Activated B cell treated with CpG ODN at 0.5 μM for 24 hours (primary cell): ENCODE measurements at places on chromosomes 3 and 15. TPM values are rescaled to one million over a fixed set of nuclear protein-coding genes. Genes with fewer than 3 reads are reported as not detected.

GRCh38 chr15:97977734-97978133 is 17.2 kb downstream of the ARRDC4 start:
- no peak overlapping the region for H3K4me3 ChIP-seq
- peaks cover 5% of the 10 kb centered on the region for H3K36me3 ChIP-seq
- H3K4me1 ChIP-seq = no peaks in the 10 kb centered on the region

- H3K4me3 ChIP-seq = no peak overlapping the region
- H3K27me3 ChIP-seq = no peaks in the 10 kb centered on the region
- no peak overlapping the region for H3K27ac ChIP-seq
Measured at GRCh38 chr3:43366885-43367284, 80.5 kb downstream of the SNRK start.

GRCh38 chr3:105367063-105367405 is 325 bp downstream of the ALCAM start:
- H3K4me3 ChIP-seq = peak overlapping the region; percentile 97
- peak overlapping the region; percentile 93 for H3K27ac ChIP-seq
- DNase-seq = no peak
- peaks cover 33% of the 10 kb centered on the region for H3K4me1 ChIP-seq

GRCh38 chr3:52291508-52292181 is 4.0 kb downstream of the GLYCTK start:
- H3K4me3 ChIP-seq = peak overlapping the region; percentile 56
- peak overlapping the region; percentile 43 for H3K27ac ChIP-seq
- DNase-seq = peak; percentile 57
- no peaks in the 10 kb centered on the region for H3K27me3 ChIP-seq
- H3K36me3 ChIP-seq = peaks cover 46% of the 10 kb centered on the region
- peaks cover 30% of the 10 kb centered on the region for H3K4me1 ChIP-seq

DNA sequence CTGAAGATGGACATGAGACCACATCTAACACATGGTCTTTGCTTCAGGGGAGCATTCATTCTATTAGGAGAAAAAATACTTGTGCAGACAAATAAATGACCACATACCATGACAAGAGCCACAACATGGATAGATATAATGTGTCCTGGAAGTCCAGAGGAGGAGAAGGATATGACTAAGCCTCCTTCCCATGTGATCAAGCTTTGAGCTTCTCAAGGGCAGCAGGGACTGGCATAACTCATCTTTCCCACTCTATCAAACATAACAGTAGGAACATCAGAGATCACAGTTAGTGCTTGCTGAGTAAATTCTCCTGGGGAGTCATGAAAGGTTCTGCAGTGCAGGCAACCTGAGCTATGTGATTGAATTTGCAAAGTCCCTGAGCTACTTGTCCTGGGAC is 86.0 kb upstream of the LPP start:
- peaks cover 4% of the 10 kb centered on the region for H3K27me3 ChIP-seq
- no peaks in the 10 kb centered on the region for H3K36me3 ChIP-seq
- H3K4me1 ChIP-seq = no peaks in the 10 kb centered on the region
- no peak overlapping the region for H3K27ac ChIP-seq

- no peak overlapping the region for H3K27ac ChIP-seq
- no peak overlapping the region for H3K4me3 ChIP-seq
- no peak for DNase-seq
- H3K36me3 ChIP-seq = no peaks in the 10 kb centered on the region
Measured at GRCh38 chr15:72163719-72164118, 33.9 kb downstream of the GRAMD2A start.

DNA sequence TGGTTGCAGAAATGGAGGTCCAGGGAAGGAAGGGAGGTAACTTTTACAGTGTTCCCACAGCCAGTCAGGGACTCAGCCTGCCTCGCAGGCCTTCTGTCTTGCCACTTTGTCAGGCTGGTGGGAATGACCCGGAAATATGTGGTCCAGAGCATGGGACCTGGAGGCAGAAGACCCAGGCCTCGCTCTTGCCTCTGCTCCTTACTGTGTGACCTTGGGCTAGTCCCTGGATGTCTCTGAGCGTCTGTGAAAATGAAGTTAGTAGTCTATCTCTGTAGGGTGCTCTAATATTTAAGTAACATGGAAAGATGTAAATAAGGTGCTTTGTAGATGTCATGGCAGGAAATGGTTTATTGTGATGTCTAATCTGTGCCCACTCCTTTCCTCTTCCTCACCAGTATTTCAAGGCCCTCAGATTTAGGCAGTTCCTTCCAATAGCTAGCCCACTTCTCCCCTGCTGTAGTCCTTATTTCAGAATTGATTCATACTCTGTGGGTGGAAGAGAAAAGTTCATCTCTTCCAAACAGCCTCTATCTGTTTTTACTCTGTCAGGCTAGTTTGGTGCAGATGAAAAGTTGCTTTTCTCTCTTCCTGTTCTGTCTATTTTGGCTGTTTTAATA is 9.1 kb downstream of the CORO2B start:
- DNase-seq = no peak
- peak overlapping the region; percentile 57 for H3K27ac ChIP-seq
- peaks cover 27% of the 10 kb centered on the region for H3K4me1 ChIP-seq
- H3K4me3 ChIP-seq = no peak overlapping the region

DNA sequence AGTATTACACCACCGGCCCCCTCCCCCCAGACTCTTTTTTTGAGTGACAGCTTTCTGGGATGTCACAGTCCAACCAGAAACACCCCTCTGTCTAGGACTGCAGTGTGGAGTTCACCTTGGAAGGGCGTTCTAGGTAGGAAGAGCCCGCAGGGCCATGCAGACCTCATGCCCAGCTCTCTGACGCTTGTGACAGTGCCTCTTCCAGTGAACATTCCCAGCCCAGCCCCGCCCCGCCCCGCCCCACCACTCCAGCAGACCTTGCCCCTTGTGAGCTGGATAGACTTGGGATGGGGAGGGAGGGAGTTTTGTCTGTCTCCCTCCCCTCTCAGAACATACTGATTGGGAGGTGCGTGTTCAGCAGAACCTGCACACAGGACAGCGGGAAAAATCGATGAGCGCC is 63.6 kb downstream of the AAGAB start:
- peaks cover 96% of the 10 kb centered on the region for H3K36me3 ChIP-seq
- no peak overlapping the region for H3K27ac ChIP-seq
- no peak overlapping the region for H3K4me3 ChIP-seq

DNA sequence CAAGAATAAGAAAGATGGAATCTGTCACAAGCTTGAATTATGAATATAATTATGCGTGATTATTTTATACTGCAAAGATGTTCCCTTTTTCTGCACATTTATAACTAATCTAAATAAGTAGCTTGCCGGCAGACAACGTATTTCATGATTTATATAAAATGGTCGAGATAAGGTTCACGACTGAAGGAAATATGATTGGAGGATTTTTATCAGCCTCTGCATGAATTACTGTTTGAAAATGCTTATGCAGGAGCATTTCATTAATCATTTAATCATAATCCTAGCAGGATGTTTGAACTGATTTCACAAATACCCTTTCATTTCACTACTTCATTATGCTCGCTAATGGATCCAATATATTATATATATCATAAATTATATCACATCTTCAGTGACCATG is 580.0 kb downstream of the FOXP1 start:
- DNase-seq = no peak
- H3K27ac ChIP-seq = no peak overlapping the region
- H3K27me3 ChIP-seq = no peaks in the 10 kb centered on the region
- no peak overlapping the region for H3K4me3 ChIP-seq
- peaks cover 80% of the 10 kb centered on the region for H3K36me3 ChIP-seq

GRCh38 chr3:113125951-113126350 is 85.4 kb upstream of the BOC start:
- H3K4me1 ChIP-seq = no peaks in the 10 kb centered on the region
- no peak for DNase-seq

GRCh38 chr15:79053894-79054293 is 36.7 kb downstream of the RASGRF1 start:
- no peaks in the 10 kb centered on the region for H3K36me3 ChIP-seq
- no peak overlapping the region for H3K4me3 ChIP-seq
- no peaks in the 10 kb centered on the region for H3K4me1 ChIP-seq
- no peak overlapping the region for H3K27ac ChIP-seq
- H3K27me3 ChIP-seq = peaks cover 11% of the 10 kb centered on the region
- no peak for DNase-seq

DNA sequence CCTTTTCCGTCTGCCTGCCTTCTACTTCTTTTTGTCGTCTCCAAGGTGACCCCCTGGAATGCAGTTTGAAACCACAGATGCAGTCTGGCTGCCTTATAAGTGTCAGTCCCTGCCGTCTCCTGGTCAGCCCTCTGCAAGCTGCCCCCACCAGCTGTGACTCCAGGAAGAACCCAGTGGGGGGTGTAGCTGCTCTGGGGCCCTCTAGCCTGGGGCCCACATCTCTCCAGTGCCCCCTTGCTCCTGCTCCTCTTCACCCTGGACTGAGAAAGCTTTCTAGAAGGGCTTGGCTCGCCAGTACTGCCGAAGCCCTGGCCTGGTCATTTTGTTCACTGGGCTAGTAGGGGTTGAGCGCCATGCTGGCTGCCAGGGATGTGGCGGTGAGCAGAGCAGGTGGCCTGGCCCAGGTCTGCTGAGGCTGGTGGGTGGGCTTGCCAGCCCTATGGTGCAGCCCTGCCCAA is 21.3 kb downstream of the SYNM start:
- H3K36me3 ChIP-seq = no peaks in the 10 kb centered on the region
- no peak for DNase-seq
- peaks cover 3% of the 10 kb centered on the region for H3K4me1 ChIP-seq
- no peak overlapping the region for H3K4me3 ChIP-seq
- H3K27ac ChIP-seq = no peak overlapping the region

DNA sequence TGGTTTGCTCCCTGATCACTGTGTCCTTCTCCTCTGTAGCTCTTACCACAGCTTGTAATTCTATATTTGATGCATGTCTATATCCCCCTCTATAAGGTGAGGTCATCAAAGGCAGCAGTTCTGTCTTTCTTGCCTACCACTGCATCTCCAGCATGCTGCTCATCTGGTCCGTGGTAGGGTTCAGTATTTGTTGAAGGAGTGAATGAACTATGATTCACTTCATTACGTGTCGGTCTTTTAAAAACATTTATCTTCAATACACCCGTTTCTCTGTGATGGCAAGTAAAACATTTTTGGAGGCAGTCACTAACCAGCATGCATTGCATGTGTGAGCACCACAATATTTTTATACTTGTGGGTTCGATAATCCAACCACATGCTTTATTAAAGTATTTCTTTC is 27.6 kb downstream of the CHST14 start:
- H3K36me3 ChIP-seq = no peaks in the 10 kb centered on the region
- no peak overlapping the region for H3K4me3 ChIP-seq
- peaks cover 34% of the 10 kb centered on the region for H3K27me3 ChIP-seq
- no peaks in the 10 kb centered on the region for H3K4me1 ChIP-seq
- no peak for DNase-seq
- H3K27ac ChIP-seq = no peak overlapping the region

DNA sequence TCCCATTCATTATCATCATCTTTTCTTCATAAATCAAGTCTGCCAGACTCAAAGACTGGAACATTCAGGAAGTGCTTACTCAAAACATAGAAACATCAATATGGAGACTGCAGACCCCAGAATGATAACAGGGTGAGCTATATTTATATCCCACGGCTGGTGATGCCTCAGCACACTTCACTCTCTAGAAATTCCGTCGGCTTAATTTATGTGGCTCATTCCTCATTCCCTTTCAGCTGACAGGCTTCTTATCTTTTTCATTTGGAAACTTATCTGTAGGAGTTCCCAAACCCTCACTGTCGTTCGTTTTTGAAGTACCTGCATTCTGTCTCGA is 45.5 kb downstream of the RFTN1 start:
- H3K27me3 ChIP-seq = no peaks in the 10 kb centered on the region
- H3K27ac ChIP-seq = peak overlapping the region; percentile 55
- peaks cover 66% of the 10 kb centered on the region for H3K4me1 ChIP-seq
- H3K36me3 ChIP-seq = peaks cover 82% of the 10 kb centered on the region
- peak overlapping the region; percentile 52 for H3K4me3 ChIP-seq

DNA sequence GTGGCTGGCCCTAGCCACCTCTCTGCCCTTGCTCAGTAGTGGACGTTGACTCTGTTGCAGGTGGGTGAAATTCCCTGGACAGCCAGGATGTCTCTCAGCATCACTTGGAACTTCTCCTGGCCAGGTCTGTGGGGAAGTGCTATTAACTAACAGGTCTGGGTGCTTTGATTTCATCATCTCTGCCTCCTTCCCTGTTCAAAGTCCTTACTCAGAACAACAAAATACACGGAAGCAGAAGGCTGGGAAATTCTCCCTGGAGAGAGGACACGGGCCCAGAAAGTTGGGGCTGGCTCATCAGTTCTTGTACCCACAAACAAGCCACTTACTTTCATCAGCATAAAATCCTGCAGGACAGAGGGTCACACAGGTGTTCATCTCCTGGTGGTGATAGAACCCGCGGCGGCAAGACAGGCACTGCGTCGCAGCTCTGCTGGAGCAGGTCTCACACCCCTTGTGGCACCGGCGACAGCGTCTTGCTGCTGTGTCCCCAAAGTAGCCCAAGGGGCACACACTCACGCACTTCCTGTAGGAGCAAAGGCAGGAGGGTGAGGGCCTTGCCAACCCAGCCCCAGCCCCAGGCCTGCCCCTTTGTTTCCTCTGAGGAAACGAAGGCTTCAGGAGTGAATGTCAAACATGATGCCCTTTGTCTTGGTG is 29.6 kb upstream of the SNRPA1 start:
- no peaks in the 10 kb centered on the region for H3K36me3 ChIP-seq
- no peak overlapping the region for H3K4me3 ChIP-seq
- no peak overlapping the region for H3K27ac ChIP-seq
- peaks cover 12% of the 10 kb centered on the region for H3K4me1 ChIP-seq
- no peak for DNase-seq

GRCh38 chr3:194485881-194486539 is 792 bp downstream of the ATP13A3 start:
- peak; percentile 67 for DNase-seq
- peak overlapping the region; percentile 83 for H3K27ac ChIP-seq
- no peaks in the 10 kb centered on the region for H3K27me3 ChIP-seq

- no peak for DNase-seq
- H3K27me3 ChIP-seq = no peaks in the 10 kb centered on the region
- peaks cover 13% of the 10 kb centered on the region for H3K36me3 ChIP-seq
Measured at GRCh38 chr3:197749315-197749600, 425 bp upstream of the FYTTD1 start.

- peaks cover 19% of the 10 kb centered on the region for H3K36me3 ChIP-seq
- DNase-seq = no peak
- no peaks in the 10 kb centered on the region for H3K27me3 ChIP-seq
- no peak overlapping the region for H3K27ac ChIP-seq
Measured at GRCh38 chr15:67678993-67679392, 136.5 kb downstream of the MAP2K5 start.

The BNC1 gene
- total RNA-seq = not detected in 2 replicates

The EPHB3 gene
- total RNA-seq = 0.05 and 0.07 TPM in 2 replicates

The SLC33A1 gene
- total RNA-seq = 19.8 and 23.3 TPM in 2 replicates

The TEX9 gene
- total RNA-seq = 29.7 and 31.3 TPM in 2 replicates

The AADACL2 gene
- not detected in 2 replicates for total RNA-seq

The FYCO1 gene
- total RNA-seq = 10.6 and 14.9 TPM in 2 replicates

The ZNF502 gene
- total RNA-seq = 5.0 and 6.5 TPM in 2 replicates

The CFAP100 gene
- not detected in 2 replicates for total RNA-seq

The ALDH1A3 gene
- total RNA-seq = not detected in 2 replicates
